ENCODE measurements at places on chromosomes 6 and 20. TPM values are rescaled to one million over a fixed set of nuclear protein-coding genes. Genes with fewer than 3 reads are reported as not detected.

Gene STMN3
- polyA plus RNA-seq, result 34.0 TPM

Gene BAK1
- 13.2 TPM for polyA plus RNA-seq

Gene DEFB124
- polyA plus RNA-seq, result not detected

Gene KCNS1
- not detected for polyA plus RNA-seq

Gene TMEM151B
- not detected for polyA plus RNA-seq

GRCh38 chr20:11719153-11719552 is 198.5 kb upstream of the BTBD3 start:
- H3K36me3 ChIP-seq, result no peaks in the 10 kb centered on the region
- no peak overlapping the region for H3K4me3 ChIP-seq
- no peaks in the 10 kb centered on the region for H3K4me1 ChIP-seq
- no peak overlapping the region for H3K27ac ChIP-seq

DNA sequence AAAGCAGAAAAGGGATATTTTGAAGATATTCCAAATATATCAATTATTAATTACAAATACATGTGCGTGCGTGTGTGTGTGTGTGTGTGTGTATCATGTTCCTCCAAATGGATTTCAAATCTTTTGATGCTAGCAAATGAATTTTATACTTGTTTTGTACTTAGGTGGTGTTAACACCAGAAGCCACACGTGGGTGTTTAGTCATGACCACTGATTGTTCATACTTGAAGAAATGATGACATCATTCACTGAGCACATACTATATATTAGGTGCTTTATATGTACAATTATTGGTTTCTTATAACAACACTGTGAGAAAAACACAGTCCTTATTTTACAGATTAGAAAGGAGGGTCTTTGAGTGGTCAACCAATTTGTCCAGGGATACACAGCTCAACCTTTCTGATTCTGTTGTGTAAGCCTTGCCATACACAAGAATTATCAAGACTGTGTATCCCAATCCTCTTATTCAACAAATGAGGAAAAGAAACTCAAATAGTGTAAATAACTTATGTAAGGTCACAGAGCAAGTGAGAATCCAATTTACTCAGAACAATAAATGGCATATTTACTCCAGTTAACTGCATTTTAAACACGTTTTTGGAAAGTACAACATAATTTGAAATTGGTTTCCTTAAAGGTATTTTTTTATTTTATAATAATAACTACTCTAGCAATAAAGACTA is 88.5 kb downstream of the BCAS1 start:
- no peak overlapping the region for H3K4me3 ChIP-seq
- H3K4me1 ChIP-seq, result no peaks in the 10 kb centered on the region
- peaks cover 12% of the 10 kb centered on the region for H3K27me3 ChIP-seq
- no peak overlapping the region for H3K27ac ChIP-seq
- H3K36me3 ChIP-seq, result peaks cover 5% of the 10 kb centered on the region

DNA sequence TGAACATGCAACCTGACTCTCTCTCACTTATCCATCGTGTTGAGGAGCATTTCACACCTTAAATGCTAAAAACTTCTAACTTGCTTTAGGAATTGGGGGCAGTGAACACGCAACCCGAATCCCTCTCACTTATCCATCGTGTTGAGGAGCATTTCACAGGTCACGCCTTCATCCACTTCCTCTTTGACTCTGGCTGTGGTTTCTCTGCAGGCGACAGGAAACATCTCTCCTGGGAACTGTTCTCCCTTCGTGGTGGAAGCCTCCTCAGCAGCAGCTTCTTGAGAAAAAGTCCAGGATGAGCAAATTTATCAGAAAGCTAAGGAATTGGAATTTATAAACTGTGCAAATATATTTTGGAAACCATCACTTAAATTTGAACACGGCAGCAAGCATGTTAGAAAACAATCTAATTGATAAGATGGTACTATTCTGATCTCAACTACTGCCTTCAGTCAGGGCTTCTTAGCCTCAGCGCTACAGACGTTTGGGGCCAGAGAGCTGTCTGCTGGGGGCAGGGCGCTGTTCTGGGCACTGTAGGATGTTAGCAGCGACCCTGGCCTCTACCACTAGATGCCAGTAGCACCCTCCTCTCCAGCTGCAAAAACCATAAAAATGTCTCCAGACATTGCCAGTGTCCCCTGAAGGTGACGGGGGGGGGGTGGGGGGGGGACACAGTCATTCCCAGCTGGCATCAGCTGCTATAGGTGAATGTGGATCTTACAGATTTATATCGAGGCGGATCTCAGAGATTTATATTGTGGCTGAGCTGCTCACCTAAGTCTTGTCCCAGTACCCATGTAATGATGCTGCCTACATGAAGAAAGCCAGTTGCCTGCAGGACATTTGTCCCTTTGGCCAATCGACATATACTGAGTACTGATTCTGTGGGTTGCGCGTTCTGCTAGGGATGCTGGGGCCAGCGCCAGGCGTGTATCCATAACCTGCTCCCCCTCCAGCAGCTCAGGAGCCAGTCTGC is 26.2 kb downstream of the CTCFL start:
- no peaks in the 10 kb centered on the region for H3K36me3 ChIP-seq
- H3K27me3 ChIP-seq, result peaks cover 44% of the 10 kb centered on the region
- peaks cover 19% of the 10 kb centered on the region for H3K4me1 ChIP-seq
- no peak overlapping the region for H3K27ac ChIP-seq
- no peak overlapping the region for H3K4me3 ChIP-seq

DNA sequence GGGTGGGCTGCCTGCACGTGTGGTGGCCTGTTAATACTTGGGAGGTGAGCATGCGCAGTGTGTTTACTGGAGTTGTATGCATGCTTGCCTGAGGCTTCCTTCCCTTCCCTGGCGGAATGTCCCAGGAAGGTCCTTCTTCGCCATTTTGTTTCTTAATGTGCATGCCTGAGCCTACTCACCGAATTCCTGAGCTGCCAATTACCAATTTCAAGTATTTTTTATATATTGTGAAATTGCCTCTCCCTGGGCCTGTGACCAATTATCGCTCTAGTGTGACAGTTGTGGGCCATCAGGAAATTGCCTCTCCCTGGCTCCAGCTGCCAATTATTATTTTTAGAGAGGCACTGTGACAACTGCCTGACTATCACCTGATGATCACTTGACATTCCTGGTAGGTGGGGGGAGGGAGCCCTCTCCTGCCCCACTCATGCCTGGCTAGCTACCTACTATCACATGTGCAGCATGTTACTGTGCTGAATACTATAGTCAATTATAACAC is 70.0 kb downstream of the FAM50B start:
- H3K4me3 ChIP-seq, result no peak overlapping the region
- no peak overlapping the region for H3K27ac ChIP-seq
- DNase-seq, result no peak

DNA sequence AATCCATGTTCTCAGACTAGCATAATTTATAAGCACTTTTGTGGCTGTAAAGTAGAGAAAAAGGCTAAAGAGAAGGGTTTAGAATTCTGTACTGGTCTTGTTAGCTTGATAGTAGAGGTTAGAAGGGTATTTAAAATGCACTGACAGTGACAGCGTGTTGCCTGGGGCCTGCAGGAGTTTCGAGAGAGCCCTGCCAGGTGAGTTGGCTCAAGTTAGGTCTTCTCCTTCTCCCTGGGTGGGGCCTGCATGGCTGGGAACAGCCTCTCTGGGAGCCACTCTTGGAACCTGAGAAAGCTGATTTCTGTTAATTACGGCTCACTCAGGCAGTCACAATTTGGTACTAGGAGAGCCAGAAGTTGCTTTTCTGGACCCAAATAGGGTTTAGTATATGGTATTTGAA is 103.7 kb downstream of the ARID1B start:
- peaks cover 83% of the 10 kb centered on the region for H3K4me1 ChIP-seq
- no peak overlapping the region for H3K4me3 ChIP-seq
- peak overlapping the region; percentile 41 for H3K27ac ChIP-seq
- no peak for DNase-seq

- no peak overlapping the region for H3K4me3 ChIP-seq
- no peaks in the 10 kb centered on the region for H3K4me1 ChIP-seq
- no peaks in the 10 kb centered on the region for H3K36me3 ChIP-seq
- H3K27ac ChIP-seq, result no peak overlapping the region
- DNase-seq, result no peak
These were observed 65.1 kb downstream of the DLGAP4 start for GRCh38 chr20:36370991-36371790.

DNA sequence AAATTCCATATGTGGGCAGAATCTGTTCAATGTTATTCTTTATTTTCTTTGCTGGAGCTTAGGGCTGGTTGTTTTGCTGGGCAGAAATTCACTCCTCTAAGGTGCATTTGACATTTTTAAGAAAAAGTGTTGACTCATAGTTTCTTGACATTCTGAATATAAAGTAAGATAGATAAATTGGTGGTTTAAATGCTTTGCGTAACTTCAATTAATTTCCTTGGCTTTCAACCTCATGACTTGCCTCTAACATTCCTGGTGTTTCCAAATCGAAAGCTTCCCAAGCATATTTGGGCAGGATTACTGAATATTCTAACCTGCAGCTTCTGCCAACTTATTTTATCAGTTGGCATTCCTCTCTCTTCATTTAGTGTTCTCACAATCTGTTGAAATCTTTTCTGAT is 718.7 kb upstream of the ADGRB3 start:
- H3K4me3 ChIP-seq, result no peak overlapping the region
- no peak for DNase-seq
- H3K27ac ChIP-seq, result no peak overlapping the region
- H3K27me3 ChIP-seq, result no peaks in the 10 kb centered on the region
- H3K4me1 ChIP-seq, result no peaks in the 10 kb centered on the region
- no peaks in the 10 kb centered on the region for H3K36me3 ChIP-seq

Data from naive thymus-derived CD8-positive, alpha-beta T cell (primary cell).